H54 (cell line): ENCODE measurements at places on chromosomes 6 and 20.

GRCh38 chr6:28334286-28335039 is 1.5 kb downstream of the ZSCAN31 start:
- no peak for DNase-seq

- DNase-seq = no peak
Measured at GRCh38 chr6:54266400-54266923, 41.8 kb upstream of the TINAG start.

DNA sequence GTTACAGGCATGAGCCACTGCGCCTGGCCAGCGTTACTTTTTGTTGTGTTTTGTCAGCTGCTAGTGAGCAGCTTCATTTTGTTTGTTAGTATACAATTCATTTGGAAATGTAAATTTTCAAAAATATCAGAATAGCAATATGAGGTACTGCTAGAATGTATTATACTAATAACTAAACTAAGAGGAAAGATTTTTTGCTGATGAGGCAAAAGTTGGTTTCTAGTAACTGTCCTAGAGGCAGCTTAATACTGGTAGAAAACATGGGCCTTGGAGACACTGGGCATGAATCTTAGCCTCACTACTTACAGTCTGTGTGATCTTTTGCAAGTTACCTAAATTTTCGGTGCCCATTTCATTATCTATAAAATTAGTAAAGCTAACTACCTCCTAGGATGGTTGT is 24.1 kb downstream of the TTK start:
- DNase-seq = no peak

DNA sequence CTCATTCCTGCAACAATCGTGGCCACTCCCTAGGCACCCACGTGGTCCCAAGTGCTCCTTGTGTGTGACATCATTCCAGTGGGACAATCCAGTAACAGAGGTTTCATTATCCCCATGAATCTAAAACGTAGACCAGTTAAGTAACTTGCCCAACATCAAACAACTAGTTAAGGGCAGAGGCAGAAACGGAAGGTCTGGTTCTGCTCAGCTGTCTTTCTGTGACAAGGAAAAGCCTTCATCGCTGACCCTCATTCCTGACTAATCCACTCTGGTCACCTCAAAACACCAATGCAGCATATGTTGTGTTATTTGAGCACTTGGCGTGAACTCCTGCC is 261.4 kb upstream of the JARID2 start:
- DNase-seq = no peak

- DNase-seq = no peak
Measured at GRCh38 chr6:51644426-51644825, 443.0 kb downstream of the PKHD1 start.
